ENCODE measurements at places on chromosomes 2 and 18.
A peak's percentile ranks its signal among the peaks of the same experiment; 100 is the strongest.

GRCh38 chr2:167192833-167193232 lies 304.6 kb downstream of the XIRP2 start:
- peak; percentile 93 for DNase-seq

DNA sequence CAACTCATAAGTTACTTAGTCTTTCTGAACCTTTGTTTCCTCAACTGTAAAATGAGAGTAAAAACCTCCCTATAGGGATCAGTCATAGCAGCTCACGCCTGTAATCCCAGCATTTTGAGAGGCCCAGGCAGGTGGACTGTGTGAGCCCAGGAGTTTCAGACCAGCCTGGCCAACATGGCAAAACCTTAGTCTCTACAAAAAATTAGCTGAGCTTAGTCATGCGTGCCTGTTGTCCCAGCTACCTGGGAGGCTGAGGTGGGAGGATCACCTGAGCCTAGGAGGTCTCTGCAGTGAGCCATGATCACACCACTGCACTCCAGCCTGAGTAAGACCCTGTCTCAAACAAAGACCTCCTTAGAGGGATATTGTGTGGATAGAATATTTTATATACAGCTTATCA lies 2.3 kb downstream of the GPR155 start:
- no peak for DNase-seq

GRCh38 chr2:225400546-225401400 lies 1.3 kb downstream of the NYAP2 start:
- DNase-seq, result no peak

GRCh38 chr2:202716114-202716718 lies 81.4 kb downstream of the FAM117B start:
- DNase-seq, result peak; percentile 4

- no peak for DNase-seq
Observed at GRCh38 chr2:235654103-235654813, 160.4 kb downstream of the AGAP1 start.

DNA sequence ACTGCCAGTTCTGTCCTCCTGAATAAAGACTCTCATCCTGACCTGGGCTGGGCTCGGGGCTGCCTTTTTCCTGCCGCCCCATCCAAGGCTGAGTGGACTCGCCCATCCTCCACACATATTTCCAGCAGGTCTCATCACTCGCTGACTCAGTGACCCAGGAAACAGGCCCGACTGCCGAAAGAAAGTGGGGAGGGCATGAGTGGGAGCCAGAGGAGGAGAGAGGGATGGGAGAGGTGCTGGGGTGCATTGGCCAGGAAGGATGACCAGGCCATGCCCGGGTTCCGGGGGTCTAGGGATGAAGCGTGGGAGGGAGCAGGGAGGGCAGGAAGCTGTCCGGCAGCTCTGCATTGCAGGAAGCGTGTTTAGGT lies 66.7 kb downstream of the TWIST2 start:
- DNase-seq, result peak; percentile 78

DNA sequence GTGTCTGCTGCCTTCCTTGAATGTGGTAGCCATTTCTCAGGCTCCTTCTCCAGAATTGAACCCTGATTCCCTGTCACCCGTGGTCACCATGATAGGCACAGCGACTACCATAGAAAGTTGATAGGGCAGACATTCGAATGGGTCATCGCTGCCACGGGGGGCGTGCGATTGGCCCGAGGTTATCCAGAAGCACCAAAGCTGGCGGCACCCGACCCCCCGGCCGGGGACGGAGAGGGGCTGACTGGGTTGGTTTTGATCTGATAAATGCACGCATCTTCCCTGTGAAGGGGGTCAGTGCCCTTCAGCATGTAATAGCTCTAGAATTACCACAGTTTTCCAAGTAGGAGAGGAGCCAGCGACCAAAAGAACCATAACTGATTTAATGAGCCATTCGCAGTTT lies 94.0 kb upstream of the ANKRD30BL start:
- no peak for DNase-seq

- no peak for DNase-seq
Observed at GRCh38 chr2:30255466-30256408, 24.4 kb downstream of the LBH start.

DNA sequence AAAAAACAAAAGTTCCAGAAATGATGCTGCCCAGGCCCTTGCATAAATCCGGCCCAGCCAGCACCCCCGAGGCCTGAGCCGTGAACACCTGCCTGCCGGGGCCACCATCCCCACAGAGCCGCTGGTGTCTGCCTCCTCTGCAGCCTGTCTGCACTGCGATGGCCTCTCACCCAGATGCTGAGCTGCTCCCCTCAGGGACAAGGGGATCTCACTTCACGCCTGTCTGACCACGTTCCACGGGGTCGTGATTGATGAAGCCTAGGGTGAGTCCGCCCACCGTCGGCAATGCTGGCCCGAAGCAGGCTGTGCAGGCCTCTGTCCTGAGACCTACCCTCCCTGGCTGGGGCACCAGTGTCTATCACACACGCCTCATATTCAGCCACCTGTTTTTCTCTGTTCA lies 444.2 kb downstream of the EIPR1 start:
- DNase-seq, result no peak

- DNase-seq, result no peak
Observed at GRCh38 chr2:66836851-66837250, 401.9 kb downstream of the MEIS1 start.

- no peak for DNase-seq
Observed at GRCh38 chr2:99678625-99679024, 188.8 kb upstream of the REV1 start.

GRCh38 chr2:38720613-38721241 lies 30.4 kb downstream of the SRSF7 start:
- DNase-seq, result peak; percentile 97

- DNase-seq, result peak; percentile 31
Observed at GRCh38 chr18:49697757-49698524, 115.4 kb downstream of the ACAA2 start.

DNA sequence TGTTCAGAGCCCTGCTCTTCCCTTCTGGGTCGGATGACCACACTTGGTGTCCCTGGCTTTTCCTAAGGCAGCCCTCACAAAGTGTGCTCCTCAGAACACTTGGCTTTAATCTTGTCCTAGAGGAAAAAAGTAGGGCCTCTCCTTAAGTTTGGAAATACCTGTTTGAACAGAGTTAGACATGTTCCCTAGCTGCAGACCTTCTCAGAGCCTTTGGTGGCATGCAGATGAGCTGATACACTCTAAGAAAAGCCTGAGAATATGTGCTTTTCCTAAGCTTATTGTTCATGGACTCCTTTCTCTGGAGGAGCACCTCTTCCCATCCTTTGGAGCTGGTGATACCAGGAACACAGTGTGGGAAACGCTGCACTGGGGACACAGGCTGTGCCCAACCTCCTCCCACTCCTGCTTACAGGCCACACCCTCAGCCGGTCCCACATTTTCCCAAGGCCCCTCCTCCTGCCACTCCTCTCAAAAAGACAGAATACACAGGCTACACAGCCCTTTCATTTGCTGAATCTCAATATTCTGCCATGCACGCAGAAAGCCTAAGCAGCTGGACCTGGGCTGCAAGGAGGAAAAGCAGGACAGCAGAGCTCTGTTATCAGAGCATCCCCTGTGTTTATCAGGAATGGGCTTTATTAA lies 443.6 kb downstream of the NBAS start:
- no peak for DNase-seq

DNA sequence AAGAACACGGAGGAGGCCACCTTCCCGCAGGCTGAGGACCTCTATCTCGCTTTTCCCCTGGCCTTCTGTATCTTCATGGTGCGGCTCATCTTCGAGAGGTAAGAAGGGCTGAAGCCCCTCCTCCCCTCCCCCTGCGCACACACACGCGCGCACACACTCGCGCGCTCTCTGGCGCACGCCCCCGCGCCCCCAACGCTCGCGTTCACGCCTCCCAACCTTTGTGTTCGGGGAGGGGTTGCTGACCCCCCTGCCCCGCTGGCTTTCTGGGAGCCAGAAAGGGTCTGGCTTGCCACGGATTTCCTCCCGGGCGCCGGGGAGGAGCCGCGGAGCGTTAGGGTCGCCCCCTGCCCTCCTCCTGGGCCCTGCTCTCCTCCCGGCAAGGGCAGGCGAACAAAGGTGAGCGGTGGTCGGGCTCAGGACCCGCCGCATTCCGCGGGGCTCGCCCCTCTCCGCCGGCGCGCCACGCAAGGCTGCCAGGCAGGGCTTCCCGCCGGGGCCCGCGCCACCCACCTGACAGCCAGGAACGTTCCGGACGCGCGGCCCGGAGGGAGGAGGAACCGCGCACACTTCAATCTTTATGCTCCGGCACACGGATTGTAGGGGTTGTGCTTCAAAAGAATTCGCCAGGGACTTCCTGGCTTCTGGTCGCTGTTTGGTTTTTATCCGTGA lies 583 bp downstream of the CERS6 start:
- peak; percentile 24 for DNase-seq

DNA sequence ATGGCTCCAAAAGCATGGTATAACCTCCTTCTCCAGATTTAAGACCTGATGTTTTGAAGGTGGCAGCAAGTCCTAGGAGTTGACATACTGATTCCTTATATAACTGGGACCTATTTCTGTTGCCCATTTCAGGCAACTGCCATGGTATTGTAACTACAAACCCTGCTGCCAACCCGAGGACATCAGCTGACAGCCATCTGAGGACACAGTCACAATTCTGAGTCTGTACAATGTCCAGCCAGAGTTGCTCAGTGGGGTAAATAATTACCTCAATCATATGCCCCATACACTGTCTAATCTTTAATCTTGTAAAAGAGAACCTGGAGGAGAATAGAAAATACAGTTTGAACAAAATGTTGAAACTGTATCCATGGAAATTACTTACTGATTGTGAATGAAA lies 8.7 kb upstream of the GAREM2 start:
- DNase-seq, result no peak

- DNase-seq, result no peak
Observed at GRCh38 chr2:120830096-120830830, 94.6 kb downstream of the GLI2 start.

DNA sequence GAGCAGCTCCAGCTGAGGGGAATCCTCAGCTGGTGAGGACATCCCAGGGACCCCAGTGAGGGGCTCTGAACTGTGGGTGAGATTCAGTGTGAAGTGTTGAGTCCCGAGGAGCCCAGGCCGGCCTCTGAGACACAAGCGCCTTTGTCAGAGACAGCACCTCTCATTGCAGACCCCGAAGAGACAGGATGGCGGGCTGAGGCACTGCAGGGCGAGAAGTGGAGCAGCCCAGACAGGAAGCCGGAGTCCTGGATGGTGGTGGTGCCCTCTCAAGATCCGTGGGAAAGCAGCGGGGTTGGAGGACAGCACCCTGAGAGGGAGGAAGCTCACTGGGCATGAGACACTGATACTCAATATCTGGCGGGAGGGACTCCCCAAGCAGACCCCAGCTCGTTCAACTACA lies 49.1 kb upstream of the ID2 start:
- no peak for DNase-seq

GRCh38 chr18:68284236-68284780 lies 430.6 kb downstream of the TMX3 start:
- DNase-seq, result no peak

DNA sequence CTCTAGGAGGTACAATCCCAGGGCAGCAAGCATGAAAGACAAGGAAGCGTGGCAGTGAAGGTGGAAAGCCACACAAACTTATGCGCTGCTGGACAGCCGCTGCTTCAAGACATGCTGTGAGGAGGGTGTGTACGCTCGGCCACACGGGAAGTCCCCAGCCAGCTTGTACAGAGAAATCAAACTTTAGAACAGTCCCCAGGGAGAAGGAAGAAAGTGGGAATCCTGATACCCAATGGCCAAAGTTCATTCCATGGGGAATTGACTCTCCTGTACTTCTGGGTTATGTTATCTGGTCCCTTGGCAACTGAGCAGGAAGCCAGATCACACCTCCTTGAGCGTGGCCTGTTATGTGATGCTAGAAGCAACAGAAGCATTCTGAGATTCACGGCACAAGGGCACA lies 86.1 kb upstream of the BOD1L2 start:
- no peak for DNase-seq

- no peak for DNase-seq
Observed at GRCh38 chr2:121558329-121558728, 27.6 kb downstream of the RNU4ATAC start.

DNA sequence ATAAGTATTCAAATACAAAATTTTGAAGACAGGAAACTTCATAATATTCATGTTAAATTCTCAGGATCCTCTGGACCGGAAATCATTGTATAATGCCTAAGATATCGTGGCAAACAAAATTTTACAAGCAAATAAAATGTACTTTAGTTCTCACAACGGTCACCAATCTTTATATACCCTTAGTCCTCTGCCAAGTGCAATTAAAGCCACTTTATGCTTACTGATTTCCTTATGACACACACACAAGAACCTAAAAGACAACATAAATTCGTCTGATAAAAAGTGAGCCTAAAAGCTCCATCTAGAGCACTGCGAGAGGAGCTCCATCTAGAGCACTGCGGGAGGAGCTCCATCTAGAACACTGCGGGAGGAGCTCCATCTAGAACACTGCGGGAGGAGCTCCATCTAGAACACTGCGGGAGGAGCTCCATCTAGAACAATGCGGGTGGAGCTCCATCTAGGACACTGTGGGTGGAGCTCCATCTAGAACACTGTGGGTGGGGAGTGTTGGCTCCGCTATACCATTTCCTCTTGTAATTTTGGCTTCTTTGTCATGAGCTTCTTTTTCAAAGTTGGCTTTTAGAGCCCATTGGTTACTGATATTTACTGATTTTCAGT lies 15.9 kb downstream of the ATP8B1 start:
- no peak for DNase-seq

- peak; percentile 67 for DNase-seq
Observed at GRCh38 chr18:43932140-43932539, 654.9 kb upstream of the SYT4 start.

- DNase-seq, result no peak
Observed at GRCh38 chr18:11579916-11580315, 29.5 kb upstream of the SLC35G4 start.

GRCh38 chr18:38899252-38899651 lies 1333.7 kb upstream of the CELF4 start:
- no peak for DNase-seq

DNA sequence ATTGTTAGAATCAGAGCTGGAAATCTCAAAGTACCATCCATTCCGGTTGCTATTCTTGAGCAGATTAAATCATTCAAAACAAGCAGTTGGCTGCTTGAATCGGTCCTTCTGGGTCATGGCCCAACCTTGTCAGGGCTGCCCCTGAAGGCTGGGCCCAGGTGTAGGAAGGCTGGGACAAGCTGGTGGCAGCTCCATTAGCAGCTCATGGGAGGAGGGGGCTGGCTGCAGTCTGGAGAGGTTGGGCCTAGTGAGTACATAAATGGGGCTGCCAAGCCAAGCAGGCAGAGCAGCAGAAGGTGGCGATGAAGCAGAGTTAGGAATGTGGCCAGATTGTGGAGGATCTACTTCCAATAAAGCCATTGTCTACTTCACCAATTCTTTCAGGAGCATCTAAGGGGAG lies 81.4 kb downstream of the ADCYAP1 start:
- no peak for DNase-seq

- DNase-seq, result peak; percentile 48
Observed at GRCh38 chr18:23735021-23735464, 45.8 kb downstream of the LAMA3 start.

DNA sequence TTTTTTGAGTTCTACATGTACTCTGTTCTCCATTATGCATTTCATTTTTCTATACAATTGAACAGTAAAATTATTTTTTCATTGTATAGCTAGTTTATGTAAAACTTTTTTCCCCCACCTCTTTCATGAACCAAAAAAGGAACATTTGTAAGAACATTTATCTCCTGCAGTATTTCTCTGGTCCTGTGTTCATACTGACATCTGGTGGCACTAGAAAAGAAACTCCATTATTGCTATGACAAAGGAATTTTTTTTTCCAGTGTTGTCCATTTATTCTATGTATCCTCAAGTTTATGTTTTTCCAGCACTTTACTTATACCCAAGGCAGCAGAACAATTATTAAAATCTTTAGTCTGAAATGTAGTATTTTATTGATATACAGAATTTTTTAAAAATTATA lies 27.4 kb upstream of the CHAC2 start:
- peak; percentile 52 for DNase-seq

- no peak for DNase-seq
Observed at GRCh38 chr18:63071701-63072141, 247.8 kb downstream of the BCL2 start.

Data from fibroblast of mammary gland (primary cell).